ENCODE measurements at places on chromosomes 3 and 15. TPM values are rescaled to one million over a fixed set of nuclear protein-coding genes. Genes with fewer than 3 reads are reported as not detected.

The CMTM8 gene
- 19.4 TPM for total RNA-seq

The SCG5 gene
- 1.7 TPM for total RNA-seq

The RHCG gene
- not detected for total RNA-seq

The CHST2 gene
- 1.7 TPM for total RNA-seq

The HTR3E gene
- not detected for total RNA-seq

The CILP gene
- total RNA-seq = not detected

The HESX1 gene
- 2.1 TPM for total RNA-seq

The LRRIQ4 gene
- total RNA-seq = not detected

The RTP3 gene
- total RNA-seq = not detected

The SNX22 gene
- total RNA-seq = 6.3 TPM

The CKMT1B gene
- 24.4 TPM for total RNA-seq

The SAMMSON gene
- not detected for total RNA-seq

Measured in HCT116 (cell line).